Neuronal stem cell (in vitro differentiated cells): ENCODE measurements at places on chromosomes 2 and 18.

DNA sequence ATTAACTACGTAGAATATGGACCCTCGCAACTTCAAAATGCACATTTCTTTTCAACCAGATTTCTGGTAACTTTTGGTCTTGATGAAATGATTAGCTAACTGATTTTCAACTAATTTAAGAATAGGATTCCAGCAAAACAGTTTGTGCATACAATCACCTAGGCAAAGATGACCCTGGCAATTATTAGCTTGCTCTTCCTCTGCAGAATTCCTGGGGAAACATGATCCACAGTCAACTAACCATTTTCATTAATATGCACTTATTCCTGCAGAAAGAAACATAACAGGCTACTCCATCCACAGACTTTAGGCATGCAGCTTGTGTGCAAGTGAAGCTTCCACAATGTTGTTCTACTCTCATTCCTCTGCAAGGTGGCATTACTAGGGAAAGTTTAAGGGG is 1150.8 kb upstream of the FANCL start:
- no peak for DNase-seq

DNA sequence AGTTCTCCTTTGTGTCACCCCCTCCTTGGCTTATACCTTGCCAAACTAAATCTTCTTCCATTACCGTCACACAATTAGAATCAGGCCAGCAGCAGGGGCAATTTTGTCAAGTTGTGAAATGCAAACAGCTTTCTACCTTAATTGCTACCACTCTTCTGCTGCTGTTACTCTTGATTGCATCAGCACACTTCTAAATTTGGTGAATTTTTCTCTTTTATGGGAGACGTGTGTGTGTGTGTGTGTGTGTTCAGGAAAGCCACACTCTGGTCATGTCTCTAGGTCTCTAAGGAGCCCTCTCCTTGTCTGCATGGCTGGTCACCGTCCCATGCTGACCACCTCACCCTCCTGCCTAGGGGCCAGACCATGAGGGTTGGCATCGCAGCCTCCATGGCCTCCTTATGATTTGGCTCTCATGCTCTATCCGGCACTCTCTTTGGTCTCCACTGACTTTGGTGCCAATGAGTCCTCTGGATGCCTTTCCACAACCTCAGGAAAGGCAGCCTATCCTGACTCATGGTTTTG is 87.7 kb downstream of the GATA6 start:
- no peak for DNase-seq

DNA sequence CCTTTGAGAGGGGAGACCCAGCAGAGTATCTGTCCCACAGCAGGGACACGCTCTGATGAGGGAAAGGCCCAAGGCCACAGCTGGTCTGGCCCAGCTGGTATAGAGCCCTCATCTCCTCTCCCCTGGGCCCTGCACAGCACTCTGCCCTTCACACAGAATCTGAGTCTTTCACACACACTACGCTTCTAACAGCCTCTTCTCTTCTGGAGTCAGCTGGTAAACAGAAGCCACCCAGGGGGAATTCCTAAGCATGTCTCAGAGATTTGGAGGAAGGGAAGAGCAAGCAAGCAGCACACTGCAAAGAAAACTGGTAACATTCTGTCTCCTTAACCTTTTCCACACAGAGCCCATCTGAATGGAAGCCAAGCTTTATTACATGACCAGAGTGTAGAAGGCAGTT is 121.1 kb upstream of the ACAA2 start:
- DNase-seq = no peak

DNA sequence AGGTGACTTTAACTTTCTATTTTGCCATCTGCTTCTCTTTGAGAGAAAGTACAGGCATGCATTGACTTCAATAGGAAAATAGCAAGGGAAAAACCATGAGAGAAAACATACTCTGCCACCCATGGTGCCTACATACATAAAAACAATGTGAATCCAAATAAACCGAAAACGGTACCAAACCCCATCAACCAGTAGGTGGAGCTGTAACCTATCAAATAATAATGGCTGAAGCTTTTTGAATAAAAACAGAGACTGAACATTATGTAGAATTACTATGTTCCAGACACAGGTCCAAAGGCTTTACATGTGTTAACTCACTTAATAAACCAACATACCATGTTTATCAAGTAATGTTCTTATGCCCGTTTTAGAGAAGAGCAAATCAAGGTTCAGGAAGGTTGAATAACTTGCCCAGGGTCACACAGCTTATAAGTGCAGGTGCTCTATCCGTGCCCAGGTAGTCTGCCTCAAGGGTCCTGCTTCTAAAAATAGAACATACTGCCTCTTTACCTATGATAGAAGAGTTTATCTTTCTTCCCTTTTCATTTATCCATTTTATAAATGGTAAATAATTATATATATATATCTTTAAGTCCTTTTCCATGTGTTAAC is 293.9 kb upstream of the SYT4 start:
- DNase-seq = peak; percentile 52

DNA sequence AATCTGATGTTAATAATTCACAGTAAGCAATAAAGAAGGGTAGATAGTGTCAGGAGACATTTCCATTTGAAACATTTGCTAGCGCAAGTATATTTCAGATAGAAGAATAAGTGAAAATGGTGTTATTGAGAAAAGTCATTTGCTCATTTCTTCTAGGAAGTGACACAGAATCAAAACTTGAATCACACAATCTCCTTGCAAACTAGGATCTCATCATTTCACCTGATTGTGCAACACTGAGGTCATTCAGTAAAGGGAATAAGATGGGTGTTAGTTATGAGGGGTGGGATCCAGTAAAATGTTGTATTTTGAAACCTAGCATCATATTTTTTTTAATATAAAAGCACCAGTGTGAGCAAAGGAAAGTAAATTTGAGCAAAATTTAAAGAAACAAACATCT is 208.0 kb upstream of the KCNJ3 start:
- no peak for DNase-seq

- peak; percentile 72 for DNase-seq
These were observed 265.7 kb downstream of the TCF4 start for GRCh38 chr18:55322178-55322735.

DNA sequence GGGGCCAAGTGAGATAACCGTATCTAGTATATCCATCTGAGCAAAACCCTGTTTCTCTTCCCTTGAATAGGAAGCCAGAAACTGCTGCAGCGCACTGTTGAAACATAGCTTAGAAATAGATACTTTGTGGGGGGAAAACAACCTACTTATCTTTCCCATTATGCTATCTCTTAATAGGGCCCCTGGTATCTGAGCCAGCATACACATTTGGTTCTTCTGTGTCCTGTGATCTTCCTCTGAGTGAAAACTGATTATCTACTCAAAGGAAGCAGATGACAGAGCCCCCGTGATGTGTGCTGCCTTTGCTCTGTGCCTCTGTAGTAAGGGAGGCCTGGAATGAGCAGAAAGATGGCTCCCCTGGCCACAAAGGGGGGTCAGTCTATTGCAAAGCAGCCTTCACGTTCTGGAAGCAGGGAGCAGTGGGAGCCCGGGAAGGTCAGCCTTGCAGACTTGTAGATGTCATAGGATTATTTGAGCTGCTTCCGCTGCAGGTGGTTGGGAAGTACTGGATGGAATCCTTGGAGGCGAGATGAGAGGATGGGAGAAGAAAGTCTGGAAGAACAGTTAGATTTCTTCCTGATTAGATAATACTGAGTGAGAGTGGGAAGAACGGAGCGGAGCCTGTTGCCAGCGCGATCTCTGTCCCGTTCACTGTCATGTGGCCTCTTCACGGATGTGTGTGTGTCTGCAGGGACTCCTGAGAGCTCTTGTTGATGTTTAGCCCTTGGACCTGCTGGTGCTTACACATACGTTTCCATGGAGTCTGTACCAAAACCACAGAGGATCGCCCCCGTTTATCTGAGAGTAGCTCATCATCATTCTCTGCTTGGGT is 150.1 kb downstream of the AGAP1 start:
- DNase-seq = no peak

- DNase-seq = no peak
These were observed 608.1 kb downstream of the LRP1B start for GRCh38 chr2:141522702-141523101.

DNA sequence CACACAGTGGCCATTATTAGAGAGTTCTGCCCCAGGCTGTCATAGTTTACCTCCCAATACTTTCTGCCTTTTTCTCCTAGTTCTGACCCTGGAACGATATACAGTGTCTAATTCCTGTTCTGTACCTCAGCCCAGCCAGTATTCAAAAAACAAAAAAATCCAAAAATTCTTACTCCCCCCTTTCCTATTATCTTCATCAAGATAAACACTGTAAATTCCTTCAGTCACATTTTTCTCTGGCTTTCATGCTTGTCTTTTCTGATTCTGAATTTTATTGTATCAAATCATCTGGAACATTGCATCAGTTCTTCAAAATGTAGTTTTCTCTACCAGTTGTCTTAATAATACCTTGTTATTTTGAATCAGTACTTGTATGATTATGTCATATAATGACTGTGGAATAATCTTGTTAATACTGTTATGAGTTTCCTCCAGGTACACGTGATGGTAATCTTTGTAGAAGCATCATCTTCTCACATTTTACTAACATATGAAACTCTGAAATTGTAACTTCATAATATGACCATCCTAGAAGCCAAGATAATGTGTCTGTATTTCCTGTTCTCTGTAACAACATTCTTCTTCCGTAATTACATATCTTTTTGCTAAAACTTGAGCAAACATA is 79.0 kb upstream of the NOSTRIN start:
- no peak for DNase-seq

GRCh38 chr2:3249476-3249962 is 128.1 kb downstream of the EIPR1 start:
- no peak for DNase-seq

GRCh38 chr18:46393230-46393629 is 263.8 kb downstream of the LOXHD1 start:
- peak; percentile 33 for DNase-seq

DNA sequence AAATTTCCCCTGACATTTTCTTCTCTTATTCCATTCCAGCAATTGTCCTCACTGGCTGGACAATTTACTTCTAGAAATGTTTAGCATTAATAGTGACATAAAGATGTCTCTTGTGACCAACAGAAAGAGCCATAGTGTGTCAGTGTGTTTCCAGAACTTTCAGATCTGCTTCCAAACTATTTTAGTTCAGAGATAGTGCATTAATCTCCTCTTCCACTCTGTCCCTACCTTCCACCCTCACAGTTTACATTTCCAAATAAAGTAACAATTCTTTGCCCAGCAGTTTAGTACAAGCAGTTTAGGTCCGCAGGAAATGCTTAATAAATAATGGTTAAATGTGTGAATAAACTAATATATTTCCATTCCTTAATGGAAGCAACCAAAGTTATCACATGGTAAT is 24.5 kb upstream of the RAPGEF4 start:
- DNase-seq = no peak

GRCh38 chr2:190537765-190538164 is 3.2 kb upstream of the NEMP2 start:
- DNase-seq = no peak

- DNase-seq = no peak
These were observed 96.8 kb upstream of the PPP1CB start for GRCh38 chr2:28654663-28655320.

- DNase-seq = no peak
These were observed 6.3 kb upstream of the NEU4 start for GRCh38 chr2:241802421-241803318.

- DNase-seq = no peak
These were observed 62.8 kb upstream of the HDAC4 start for GRCh38 chr2:239463541-239464165.

DNA sequence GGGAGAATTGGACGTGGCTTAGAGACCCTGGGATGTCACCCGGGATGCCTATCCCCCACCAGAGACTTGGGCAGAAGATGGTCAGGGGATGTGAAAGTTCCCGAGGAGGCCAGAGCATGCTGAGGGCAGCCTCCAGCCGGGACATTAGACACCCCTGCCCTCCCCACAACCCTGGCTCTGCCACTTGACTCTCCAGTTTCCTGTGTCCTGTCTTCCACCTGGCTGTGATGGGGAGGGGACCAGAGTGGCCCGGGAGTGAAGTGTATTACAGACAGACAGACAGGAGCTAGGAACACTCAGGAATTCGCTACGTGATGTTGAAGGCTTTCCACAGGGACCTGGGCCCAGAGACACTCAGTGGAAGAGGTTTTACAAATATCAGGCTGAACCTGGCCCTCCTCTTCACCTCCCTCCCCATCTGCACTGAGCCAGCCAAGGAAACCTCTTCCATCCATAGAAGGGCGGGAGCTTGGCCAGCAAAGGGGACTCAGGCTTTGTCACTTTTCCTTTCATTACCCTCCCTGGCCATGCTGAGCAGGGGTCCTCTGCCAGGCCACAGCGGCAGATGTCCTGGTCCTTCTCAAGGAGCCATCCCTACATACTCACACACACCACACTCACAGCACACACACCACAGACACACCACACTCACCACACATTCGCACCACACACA is 60.7 kb downstream of the SDC1 start:
- no peak for DNase-seq

- DNase-seq = no peak
These were observed 279.7 kb downstream of the SRBD1 start for GRCh38 chr2:45331410-45331786.

GRCh38 chr2:66693076-66693965 is 258.4 kb downstream of the MEIS1 start:
- DNase-seq = no peak

GRCh38 chr2:25570161-25570845 is 103.1 kb downstream of the DTNB start:
- DNase-seq = no peak

- no peak for DNase-seq
These were observed 821.2 kb upstream of the ID2 start for GRCh38 chr2:7860693-7861092.

DNA sequence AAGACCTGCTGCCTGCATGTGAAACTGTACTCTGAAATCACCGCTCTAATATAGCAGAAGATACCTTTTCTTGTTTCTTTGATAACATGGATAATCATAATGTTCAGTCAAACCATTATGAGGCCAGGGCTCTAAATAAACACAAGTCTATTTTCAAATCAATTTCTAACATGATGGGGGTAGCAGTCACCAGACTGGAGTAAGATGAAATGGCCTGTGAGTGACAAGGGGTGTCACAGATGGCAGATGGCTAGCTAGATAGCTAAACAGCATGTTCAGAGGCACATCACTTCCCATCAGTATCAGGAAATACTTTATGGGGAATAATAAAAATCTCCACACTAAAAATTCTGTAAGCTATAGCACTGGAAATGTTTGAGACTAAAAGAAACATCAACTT is 14.0 kb downstream of the MBD2 start:
- DNase-seq = no peak

DNA sequence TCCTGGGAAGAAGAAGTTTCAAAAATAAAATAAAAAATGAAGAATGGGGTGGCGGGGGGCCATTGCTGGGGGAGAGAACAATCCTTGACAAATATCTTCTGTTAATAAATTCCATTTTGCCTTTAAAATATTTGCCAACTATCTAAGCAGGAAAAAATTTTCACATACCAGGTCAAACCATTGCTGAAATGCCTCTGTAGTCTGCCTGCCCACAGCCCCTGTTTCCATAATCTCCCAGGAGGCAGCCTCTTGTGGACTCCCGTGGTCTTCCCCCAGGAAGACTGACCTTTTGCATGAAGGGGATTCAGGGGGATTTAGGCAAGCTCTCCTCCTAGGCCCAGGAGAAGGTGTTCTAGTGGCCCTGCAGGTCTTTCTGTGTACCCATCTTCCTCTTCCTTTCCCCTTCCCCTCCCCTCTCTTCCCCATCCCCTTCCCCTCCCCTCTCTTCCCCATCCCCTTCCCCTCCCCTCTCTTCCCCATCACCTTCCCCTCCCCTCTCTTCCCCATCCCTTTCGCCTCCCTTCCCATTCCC is 61.0 kb downstream of the RPL37A start:
- no peak for DNase-seq

- DNase-seq = peak; percentile 67
These were observed 17.3 kb downstream of the ALPK2 start for GRCh38 chr18:58611395-58612131.

- DNase-seq = no peak
These were observed 8.7 kb upstream of the FZD5 start for GRCh38 chr2:207778298-207778882.
